ENCODE measurements at places on chromosomes 3 and 15. TPM values are rescaled to one million over a fixed set of nuclear protein-coding genes. Genes with fewer than 3 reads are reported as not detected.

The A4GNT gene
- not detected for total RNA-seq

The PTPN9 gene
- total RNA-seq: 18.0 TPM

The GNB5 gene
- total RNA-seq: 33.0 TPM

The PLCB2 gene
- 1.4 TPM for total RNA-seq

The RBMS3 gene
- 9.4 TPM for total RNA-seq
